ENCODE measurements at places on chromosomes 1 and 21.

DNA sequence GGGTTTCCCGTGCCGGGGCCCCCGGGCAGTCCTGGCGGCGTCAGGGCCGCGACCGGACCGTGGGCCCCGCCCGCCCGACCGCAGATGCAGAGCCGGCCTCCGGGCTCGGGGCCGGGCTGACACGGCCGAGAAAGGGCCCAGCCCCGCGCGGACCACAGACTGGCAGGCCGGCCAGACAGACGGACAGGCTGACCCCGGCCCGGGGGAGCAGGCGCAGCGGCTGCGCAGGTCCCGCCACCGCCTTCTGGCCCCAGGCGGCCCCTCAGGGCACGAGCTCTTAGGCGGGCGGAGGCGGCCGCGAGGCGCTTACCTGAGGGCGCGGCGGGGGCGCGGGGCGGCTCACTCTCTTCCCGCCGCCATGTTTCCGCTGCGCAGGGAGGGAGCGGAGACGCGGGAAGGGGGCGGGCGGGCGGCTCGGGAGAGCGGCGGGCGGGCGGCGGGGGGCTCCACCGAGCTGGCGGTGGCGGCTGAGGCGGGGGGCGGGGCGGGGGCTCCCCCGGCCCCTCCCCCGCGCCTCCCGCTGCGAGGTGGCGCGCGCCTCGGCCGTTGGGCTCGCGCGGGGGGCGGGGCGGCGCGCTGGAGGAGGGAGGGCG is at the start of gene SCMH1:
TSS of gene SCMH1 (minus strand) at position 558 of the 593 bp plus-strand sequence. CDS start 56,173 bp downstream, outside the sequence.
- H3K27me3 ChIP-seq: no peaks in the 10 kb centered on the region
- peaks cover 20% of the 10 kb centered on the region for H3K4me1 ChIP-seq
- no peaks in the 10 kb centered on the region for H3K36me3 ChIP-seq
- H3K27ac ChIP-seq: peak within 1 kb of the TSS; percentile 51
- peak within 1 kb of the TSS; percentile 51 for H3K4me3 ChIP-seq

DNA sequence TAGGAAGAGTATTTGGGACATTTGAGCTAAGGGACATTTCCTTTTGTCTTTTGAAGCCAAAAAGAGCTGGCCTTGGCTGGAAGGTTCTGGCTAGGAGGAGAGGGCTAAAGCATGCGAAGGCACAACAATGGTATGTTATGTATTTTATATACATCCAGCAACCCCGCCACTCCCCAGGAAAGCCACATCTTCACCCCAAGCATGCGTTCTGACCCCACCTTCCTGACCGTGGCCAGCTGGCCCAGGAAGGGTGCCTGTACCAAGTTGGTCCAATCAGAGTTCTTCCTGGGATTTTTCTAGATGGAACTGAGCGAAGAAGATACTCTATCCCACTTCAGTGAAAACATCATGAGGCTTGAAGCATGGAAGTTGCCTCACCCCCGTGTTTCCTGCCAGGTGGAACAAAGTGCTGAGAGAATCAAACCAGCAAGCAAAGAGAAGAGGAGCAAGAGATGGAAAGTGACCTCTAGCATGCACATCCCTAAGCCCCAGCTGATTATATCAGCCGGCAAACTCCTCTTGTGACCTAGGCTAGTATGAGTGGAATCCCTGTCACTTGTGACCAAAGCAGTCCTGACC is 82.7 kb downstream of the BCAR3 start:
- no peak overlapping the region for H3K27ac ChIP-seq
- H3K36me3 ChIP-seq: no peaks in the 10 kb centered on the region
- no peaks in the 10 kb centered on the region for H3K27me3 ChIP-seq
- DNase-seq: no peak

DNA sequence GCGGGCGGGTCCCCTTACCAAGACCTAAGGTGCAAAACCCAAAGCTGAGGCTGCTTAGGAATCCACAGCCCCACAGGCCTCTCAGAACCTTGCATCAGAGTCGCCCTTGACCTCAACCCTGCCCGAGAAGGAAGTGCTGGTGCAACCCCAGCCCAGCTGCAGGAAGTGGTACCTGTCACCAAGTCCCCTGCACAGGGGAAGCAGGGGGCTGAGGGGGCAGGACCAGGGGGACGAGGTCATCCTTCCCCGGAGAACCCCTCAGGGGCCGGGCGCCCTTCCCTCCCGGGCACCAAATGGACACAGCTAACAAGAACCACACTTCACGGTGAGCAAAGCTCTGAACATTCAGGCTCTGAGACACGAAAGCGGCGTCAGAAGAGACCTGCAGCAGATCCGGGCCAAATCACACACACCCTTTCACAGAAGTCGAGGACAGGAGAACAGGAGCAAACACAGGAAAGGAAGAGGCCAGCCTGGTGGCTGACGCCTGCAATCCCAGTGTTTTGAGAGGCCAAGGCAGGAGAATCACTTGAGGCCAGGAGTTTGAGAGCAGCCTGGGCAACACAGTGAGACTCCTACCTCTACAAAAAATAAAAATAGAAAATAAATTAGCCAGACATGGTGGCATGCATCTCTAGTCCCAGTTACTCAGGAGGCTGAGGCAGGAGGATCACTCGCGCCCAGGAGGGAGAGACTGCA is 6.4 kb downstream of the ITGB2 start:
- peak; percentile 73 for DNase-seq
- peak overlapping the region; percentile 47 for H3K4me3 ChIP-seq
- no peaks in the 10 kb centered on the region for H3K27me3 ChIP-seq
- H3K4me1 ChIP-seq: peaks cover 92% of the 10 kb centered on the region
- H3K27ac ChIP-seq: peak overlapping the region; percentile 64

DNA sequence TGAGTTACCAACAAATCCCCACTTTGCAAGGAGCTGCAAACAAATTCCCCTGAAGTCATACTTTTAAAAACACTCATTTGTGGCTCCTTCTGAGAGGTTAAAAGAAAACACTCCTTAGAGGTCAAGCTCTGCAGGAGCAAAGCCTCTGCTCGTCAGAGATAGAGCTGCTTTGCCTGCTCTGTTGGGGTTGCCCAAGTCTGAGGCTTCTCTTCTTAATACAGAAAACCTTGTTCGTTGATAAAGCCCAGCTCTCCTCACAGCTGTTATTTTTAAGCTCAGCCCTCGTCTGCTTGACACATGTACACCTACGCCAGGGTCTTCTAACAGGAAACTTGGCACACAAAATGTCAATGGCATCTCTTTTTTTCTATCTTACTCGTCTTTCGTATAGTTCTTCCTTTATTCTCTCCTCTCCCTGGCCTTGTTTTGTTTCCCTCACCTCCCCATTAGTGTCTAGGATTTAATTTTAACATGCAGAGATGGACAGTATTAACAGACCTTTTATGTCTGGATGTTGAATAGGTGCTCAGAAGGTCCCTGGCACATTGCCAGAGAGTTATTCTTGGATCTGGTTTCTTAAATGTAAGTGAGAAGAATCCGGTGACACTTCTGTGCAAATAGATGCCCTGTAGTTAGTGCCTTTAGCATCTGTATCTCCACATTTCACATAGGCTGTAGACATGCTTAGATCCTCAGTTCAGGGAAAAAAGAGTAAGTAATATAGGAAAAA is 86.0 kb downstream of the LRRC53 start:
- no peaks in the 10 kb centered on the region for H3K27me3 ChIP-seq
- H3K27ac ChIP-seq: no peak overlapping the region
- H3K36me3 ChIP-seq: no peaks in the 10 kb centered on the region

DNA sequence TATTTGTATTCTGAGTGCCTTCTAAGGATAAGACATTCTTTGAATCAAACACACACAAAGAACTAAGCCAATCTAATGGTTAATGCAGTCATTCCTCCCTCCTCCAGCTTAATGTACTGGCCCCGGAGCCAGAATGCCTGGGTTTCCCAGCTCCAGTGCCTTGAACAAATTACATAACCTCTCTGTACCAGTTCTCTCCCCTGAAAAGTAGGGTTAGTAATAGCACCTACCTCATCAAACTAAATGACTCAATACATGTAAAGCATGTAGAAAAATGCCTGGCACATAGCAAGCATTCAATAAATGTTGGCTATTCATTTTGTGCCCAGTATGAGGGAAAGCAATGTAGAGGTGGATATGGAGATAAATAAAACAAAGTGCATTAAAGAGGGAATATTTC is 14.0 kb downstream of the C1orf52 start:
- H3K36me3 ChIP-seq: no peaks in the 10 kb centered on the region
- no peak for DNase-seq
- H3K27me3 ChIP-seq: no peaks in the 10 kb centered on the region
- H3K4me3 ChIP-seq: no peak overlapping the region

DNA sequence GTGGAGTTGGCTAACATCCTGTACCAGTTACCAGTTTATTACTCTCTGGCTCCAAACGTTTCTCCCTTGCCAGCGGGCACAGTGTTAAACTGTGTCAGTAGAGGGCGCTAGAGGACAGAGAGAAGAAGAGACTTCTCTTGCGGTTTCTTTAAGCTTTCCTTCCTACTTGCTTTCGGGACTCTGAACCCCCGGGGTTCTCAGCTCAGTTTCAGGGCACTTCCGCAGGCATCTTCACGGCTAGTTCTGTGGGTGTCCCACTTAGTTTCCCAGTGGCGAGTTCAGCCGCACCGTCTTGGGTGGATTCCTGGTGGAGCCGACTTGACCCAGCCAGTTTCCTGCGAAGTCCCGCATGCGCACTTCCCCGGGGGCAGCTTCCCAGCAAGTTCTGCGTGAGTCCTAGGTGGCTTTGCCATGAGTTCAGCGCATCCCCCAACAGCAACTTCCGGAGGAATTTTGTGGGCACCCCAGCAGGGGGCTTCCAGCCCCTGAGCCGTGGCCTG is 37.9 kb upstream of the BTG2 start:
- H3K36me3 ChIP-seq: no peaks in the 10 kb centered on the region
- peak overlapping the region; percentile 64 for H3K4me3 ChIP-seq
- DNase-seq: peak; percentile 83
- H3K27me3 ChIP-seq: no peaks in the 10 kb centered on the region
- H3K27ac ChIP-seq: peak overlapping the region; percentile 75
- H3K4me1 ChIP-seq: peaks cover 32% of the 10 kb centered on the region

DNA sequence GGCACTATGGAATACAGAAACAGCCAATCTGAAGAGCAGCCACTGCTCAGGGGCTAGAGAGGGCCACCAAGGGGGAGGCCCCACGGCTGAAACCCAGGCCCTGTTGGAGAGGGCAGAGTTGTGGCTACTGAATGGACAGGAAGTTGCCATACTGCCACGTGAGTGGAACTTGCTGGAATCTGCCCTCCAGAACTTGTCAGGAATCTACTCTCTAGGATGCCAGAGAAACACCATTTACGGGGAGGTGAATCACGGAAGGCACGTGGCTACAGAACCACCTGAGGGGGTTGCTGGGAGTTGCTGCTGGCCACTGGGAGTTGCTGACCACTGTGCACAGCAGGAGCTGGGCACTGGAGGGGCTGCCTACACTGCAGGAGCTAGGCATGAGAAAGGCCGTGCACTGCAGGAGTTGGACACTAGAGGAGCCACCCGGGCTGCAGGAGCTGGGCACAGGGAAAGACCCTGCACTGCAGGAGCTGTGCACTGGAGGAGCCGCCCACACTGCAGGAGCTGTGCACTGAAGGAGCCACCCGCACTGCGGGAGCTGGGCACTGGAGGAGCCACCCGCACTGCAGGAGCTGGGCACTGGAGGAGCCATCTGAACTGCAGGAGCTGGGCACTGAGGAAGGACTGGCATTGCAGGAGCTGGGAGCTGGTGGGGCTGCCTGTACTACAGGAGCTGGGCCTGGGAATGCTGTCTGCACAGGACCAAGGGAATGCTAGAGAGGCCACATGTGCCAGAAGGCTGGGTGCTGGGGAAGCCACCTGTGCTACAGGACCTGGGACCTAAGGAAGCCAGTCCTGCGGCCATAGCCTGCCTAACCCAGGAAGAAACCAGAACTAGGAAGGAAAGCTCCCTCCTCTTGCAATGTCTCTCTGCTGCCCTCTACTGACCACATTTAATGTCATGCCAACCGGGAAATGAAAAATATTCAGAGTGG is 343.4 kb downstream of the MATN1 start:
- H3K4me3 ChIP-seq: no peak overlapping the region
- no peak overlapping the region for H3K27ac ChIP-seq
- H3K4me1 ChIP-seq: no peaks in the 10 kb centered on the region
- H3K36me3 ChIP-seq: no peaks in the 10 kb centered on the region
- no peaks in the 10 kb centered on the region for H3K27me3 ChIP-seq

DNA sequence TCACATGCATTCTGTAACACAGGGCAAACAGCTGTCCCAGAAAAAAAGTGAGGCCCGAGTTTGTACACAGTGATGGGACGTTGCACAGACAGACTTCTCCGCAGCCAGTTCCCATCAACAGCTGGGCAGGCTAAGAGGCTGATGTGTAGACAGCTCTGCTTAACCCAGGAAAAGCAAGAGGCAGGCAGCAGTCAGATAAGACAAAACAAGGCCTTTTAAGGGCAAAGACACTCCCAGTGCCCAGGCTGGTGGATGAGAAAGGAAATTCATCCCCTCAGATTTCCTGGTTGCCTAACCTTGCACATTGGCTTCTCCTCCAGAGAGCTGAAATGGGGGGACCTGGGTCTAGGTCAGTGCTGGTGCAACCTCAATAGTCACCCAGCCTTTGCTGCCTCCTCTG is 17.2 kb upstream of the PHLDA3 start:
- H3K4me1 ChIP-seq: peaks cover 12% of the 10 kb centered on the region
- H3K27ac ChIP-seq: no peak overlapping the region
- peaks cover under 1% of the 10 kb centered on the region for H3K27me3 ChIP-seq
- DNase-seq: no peak
- no peak overlapping the region for H3K4me3 ChIP-seq
- H3K36me3 ChIP-seq: peaks cover 13% of the 10 kb centered on the region

GRCh38 chr21:42423197-42423675 is 19.5 kb downstream of the UBASH3A start:
- peak; percentile 41 for DNase-seq
- peaks cover 61% of the 10 kb centered on the region for H3K36me3 ChIP-seq
- H3K4me3 ChIP-seq: peak overlapping the region; percentile 8
- H3K27ac ChIP-seq: no peak overlapping the region

GRCh38 chr1:41642922-41643821 is 158.7 kb upstream of the EDN2 start:
- no peak overlapping the region for H3K27ac ChIP-seq
- no peak overlapping the region for H3K4me3 ChIP-seq
- H3K36me3 ChIP-seq: no peaks in the 10 kb centered on the region
- no peaks in the 10 kb centered on the region for H3K27me3 ChIP-seq

DNA sequence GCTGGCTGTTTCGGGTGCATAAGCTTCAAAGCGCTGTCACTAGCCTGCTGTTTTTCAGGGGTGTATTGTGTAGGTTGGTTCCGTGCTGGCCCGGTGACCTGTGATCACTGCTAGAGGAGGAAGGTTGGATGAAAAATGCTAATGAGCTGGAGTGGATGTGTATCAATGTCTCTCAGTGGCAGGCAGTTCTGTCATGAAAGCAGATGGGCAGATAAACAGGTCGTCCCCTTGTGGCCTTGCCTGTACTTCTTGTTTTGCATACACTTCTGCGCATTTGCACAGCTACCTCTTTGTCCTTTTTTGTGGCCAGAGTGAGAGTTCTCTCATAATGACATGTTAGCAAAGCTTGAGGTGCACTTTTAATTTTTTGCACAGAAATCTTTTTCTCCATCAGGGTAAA is 2.9 kb downstream of the SELENON start:
- no peak overlapping the region for H3K27ac ChIP-seq
- DNase-seq: no peak
- peaks cover 57% of the 10 kb centered on the region for H3K4me1 ChIP-seq
- no peak overlapping the region for H3K4me3 ChIP-seq

DNA sequence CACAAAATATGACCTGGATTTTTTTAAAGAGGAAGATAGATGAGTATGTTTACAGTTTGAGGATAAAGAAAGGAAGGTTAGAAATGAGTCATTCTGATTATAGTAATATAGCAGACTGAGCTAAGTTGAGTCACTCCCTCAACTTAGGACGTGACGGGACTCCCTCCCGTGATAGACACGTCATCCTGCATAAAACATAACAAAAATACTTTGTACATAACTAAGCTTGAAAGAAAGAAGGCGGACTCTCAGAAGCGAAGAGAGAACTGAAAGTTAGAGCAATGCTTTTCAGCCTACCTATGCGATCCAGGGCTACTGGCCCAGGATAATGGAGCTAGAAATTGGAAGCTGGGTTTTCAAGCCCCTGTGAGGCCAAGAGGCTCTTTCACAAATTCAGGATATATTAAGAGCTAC is 53.0 kb upstream of the DESI2 start:
- H3K4me3 ChIP-seq: no peak overlapping the region
- peak; percentile 49 for DNase-seq
- no peak overlapping the region for H3K27ac ChIP-seq
- H3K36me3 ChIP-seq: no peaks in the 10 kb centered on the region
